ENCODE measurements at places on chromosomes 13 and 19.

GRCh38 chr13:26095846-26096610 is 44.2 kb upstream of the SHISA2 start:
- DNase-seq, result no peak

DNA sequence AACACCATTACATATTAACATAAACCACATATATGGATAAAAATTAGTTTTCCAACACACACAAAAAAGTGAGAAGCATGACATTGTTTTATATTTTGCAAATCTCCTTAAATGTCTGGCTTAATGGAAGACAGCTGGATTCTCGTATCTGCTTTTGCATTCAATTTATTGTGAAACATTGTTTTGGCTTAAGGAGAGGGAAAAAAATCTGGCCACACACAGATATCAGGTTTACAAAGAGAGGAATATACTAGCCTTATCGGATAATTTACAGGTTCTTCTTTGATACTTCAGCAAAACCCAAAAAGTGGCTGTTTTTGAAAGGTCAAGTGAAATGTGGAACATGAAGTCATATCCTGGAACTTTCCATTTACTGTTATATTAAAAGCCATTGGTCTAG is 523.5 kb upstream of the ARGLU1 start:
- DNase-seq, result no peak

DNA sequence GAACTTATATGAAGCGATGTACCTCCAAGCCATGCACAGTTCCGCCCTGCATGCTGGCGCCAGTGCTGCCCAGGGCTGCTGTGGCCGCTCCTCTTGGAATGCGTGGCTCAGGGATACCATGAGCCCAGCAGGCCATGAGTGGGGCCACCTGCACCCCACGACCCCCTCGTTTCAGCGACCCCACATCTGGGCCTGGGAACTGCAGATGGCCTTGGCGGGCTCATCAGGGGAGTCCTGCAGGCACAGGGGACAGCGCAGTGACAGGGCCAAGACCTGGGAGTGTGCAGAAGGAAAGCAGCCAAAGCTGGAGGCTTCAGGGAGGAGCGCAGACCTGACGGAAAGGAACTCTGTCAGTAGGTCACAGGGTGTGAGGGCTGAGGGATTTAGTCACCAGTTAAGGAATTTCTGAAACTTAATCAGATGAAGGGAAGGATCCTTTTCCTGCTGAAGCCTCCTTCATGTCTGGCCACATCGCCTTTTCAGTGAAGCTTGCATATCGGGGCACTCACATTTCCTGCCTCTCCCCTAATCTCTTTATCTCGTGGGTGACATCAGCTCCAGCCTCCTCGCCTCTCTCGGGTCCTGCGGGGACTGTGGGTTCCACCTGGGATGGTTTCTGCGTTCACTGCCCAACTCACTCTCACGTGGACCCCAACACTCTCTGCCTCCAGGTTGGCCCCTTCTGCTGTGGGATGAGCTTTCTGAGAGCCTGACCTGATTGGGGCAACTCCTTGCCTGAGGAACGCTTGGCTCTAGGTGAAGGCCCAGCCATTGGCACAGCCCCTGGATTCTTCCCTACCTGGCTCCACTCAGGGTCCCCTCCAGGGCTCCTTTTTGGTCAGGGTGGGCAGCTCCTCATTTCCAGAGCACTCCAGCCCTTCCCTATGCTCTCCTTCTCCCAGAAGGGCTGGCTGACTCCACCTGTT is 123.5 kb downstream of the CRYL1 start:
- DNase-seq, result no peak

- no peak for DNase-seq
These were observed 11.0 kb downstream of the STK24 start for GRCh38 chr13:98565726-98566565.

DNA sequence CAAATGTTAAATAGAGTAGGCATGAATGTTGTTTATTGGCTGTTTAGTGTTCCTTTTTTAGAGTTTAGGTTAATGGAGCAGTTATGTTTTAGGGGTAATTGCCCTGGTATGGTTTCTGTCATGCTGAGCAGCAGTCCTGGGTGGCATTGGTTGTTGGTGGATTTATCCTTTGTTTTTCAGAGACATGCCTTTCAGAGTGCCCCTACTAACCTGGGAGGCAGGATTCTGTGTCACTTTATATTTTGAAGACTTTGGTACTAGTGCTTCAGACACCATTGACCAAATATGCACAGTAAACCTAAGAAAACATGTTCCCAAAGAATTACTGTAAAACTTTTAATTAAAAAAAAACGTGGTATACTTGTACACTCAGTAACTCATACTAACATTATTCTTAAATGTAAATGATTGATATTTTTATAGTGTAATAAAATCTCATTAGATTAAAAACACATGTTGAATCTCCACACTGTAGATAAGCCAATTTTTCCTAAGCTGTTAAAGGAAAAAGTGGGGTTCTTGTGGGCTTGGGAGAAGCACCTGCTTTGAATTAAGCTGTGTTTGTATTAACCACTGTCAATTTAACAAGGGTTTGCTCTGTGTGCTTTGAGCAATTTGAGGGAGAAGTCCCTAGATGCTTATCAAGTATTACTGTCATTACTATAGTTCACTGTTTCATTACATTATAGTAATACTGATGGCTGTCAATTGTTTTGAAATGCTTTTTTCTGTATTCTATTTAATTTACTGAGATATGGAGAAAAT is 133.2 kb downstream of the LMO7 start:
- DNase-seq, result no peak

GRCh38 chr19:32828643-32829344 is 40.8 kb downstream of the SLC7A9 start:
- no peak for DNase-seq

- DNase-seq, result no peak
These were observed 3.3 kb downstream of the MTIF3 start for GRCh38 chr13:27446986-27447583.

- no peak for DNase-seq
These were observed 14.2 kb downstream of the CACNA1A start for GRCh38 chr19:13492128-13492527.

- DNase-seq, result no peak
These were observed 28.5 kb downstream of the FBN3 start for GRCh38 chr19:8120636-8121480.

- DNase-seq, result no peak
These were observed 136.9 kb upstream of the SOX21 start for GRCh38 chr13:94849254-94849653.

DNA sequence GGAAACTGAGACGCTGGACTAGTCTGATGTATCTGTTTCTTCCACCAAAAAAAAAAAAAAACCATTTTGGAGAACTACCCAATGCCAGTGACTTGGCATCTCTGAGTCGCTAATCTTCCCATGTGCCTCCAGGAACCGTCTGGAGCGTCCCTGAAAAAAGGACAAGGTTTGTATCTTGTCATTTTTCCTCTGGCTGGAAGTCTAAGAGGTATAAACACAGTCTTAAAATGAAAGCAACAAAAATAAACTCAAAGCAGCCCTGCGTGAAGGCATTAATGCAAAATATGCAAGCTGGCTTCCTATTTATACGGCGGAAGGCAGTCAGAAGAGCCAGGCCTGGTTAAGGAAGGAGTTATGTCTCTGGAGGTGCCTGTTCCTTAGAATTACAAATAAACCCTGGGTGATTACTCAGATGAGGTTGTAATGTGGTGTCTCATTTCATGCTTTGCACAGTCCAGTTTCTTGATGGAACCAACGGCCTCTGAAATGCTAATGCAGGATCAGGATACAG is 20.3 kb downstream of the ACTN4 start:
- no peak for DNase-seq

DNA sequence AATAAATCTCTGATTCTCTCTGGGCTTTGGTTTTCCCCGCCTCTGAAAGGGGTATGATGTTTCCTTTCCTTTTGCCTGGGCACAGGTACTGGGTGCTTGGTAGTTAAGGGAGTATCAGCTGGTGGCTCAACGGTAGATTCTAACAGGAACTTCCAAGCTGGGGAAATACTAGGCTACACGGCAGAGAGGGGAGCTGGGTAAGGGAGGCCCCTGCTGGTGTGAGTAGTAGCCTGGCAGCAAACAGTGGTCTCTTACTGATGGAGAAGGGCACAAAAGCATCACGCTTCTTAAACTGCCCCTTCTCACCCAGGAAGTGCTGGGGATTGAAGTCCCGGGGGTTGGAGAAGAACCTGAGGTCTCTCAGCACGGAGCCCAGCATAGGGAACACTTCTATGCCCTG is 26.9 kb upstream of the CYP2A7 start:
- DNase-seq, result no peak
